ENCODE measurements at places on chromosomes 4 and X.

GRCh38 chrX:13007519-13008188 lies 32.7 kb downstream of the TMSB4X start:
- DNase-seq: no peak

- no peak for DNase-seq
Observed at GRCh38 chr4:116551806-116552205, 533.6 kb downstream of the TRAM1L1 start.

DNA sequence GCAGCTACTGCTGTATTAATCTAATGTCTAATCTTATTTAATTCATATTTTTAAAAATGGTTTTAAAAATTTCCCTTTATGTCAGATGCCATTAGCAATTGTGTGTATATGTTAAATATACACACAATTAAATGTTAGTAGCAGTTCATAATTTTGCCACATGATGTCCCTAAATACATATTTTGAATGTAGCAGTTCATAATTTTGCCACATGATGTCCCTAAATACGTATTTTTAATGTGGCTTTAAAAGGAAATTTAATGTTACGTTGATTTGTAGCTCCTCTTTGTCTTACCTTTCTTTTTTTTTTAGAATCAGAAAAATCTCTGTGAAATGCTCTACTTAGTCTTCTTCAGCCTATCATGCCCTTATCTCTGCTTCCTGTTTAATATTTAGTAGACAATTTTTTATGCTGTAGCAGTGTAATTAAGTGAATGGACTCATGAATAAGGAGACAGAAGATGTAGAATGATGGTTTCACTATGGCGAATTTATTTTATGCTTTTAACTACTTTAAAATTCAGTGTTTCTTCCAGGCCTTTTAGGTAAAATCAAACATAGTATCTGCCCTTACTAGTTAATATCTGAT lies 26.1 kb downstream of the RBM46 start:
- no peak for DNase-seq

DNA sequence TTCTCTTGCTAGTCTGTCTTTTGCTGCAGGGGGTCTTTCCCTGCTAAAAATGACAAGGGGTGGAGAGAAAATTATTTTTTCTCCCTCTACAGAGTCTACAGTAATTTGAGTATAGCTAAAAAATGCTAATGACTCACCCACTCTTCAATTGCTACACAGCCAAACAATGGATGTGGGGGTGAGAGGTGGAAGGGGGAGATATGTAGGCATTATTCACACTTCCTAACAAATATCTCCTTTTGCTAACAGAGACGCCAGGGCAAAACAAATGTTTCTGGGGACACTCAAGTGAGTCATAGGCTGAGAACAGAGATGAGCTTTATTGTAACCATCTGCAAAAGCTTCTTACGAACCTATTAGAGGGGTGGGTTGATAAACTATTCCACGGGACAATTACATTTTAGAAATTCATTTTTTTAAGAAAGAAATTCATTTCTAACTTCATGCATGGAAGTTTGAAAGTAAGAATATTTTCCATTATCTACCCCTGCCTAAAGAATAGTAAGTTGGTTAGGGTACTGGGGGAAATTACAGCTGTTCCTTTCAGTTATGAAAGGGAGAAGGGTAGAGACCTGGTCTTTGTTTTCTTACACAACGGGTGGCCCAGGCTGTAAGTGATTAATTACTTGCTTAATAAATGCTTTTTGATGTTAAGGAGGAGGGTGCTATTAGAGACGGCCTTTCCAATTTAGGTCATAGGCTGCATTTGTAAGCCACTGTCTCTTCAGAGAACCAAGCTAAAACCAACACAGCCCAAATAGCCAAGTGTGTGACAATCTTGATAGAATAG lies 12.8 kb downstream of the SCD5 start:
- no peak for DNase-seq

- no peak for DNase-seq
Observed at GRCh38 chr4:90403781-90404180, 276.6 kb downstream of the CCSER1 start.

DNA sequence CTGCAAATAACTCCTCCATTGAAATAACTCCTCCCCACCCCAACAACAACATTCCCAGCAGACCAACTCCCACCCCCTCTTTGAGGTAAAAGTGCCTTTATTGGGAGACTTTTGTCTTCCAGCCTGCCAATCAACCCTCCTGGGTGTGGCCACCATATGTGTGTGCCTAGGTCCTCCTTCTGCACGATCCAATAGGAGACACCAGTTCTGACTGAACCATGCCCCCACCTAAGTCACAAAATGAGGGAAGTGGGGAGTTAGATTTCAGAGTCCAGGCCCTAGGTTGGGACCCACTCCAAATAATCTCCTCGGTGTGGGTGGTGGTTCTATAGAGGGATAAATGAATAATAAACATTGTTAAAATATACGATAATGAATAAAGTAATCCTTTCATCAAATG lies 3.0 kb downstream of the PLP2 start:
- no peak for DNase-seq

DNA sequence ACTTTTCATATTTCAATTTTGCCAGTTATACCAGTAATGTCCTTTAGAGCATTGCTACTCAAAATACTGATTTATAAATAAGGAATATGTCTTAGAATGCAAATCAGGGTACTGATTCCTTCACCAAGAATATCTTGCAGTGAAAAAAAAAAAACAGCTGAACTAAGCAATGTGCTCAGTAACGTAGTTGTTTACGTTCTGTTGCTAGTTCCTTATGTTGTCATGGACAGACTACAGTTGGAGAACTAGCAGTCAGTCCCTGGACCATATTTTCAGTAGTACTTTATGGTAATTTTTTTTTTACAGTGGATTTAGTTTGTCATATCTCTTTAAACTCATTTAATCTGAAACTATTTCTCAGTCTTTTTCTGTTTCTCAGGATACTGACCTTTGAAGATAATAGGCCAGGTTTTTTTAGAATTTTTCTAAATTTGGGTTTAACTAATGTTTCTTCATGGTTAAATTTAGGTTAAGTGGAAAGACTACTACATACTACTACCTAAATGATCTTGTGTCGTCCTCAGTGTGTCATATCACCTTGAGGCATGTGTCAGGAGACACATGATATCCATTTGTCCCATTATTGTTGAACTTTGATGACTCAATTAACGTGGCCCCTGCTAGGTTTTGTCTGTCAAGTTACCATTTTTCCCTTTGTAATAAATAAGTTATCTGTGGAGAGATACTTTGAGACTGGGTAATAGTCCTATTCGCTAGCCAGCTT lies 21.0 kb downstream of the SMARCAD1 start:
- DNase-seq: no peak

GRCh38 chr4:111263836-111264235 lies 641.0 kb upstream of the PITX2 start:
- no peak for DNase-seq

DNA sequence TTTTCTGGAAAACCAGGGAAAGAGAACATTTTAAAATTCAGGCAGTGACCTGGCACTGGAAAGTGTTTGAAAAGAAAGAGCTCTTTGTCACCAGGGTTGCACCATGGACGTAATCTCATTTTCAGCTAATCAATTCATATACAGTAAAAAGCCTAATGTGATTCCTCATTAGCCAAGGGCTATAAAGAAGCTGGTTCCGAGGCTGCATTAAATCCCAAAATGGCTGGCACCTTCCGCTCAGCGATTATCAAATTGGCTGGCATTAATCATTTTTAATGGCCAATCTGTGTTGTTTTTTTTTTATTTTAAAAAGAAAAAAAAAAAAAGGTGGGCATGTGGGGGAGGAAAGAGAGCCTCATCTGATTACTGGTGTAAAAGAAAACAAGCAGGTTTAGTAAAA lies 341.4 kb downstream of the RAB28 start:
- no peak for DNase-seq

DNA sequence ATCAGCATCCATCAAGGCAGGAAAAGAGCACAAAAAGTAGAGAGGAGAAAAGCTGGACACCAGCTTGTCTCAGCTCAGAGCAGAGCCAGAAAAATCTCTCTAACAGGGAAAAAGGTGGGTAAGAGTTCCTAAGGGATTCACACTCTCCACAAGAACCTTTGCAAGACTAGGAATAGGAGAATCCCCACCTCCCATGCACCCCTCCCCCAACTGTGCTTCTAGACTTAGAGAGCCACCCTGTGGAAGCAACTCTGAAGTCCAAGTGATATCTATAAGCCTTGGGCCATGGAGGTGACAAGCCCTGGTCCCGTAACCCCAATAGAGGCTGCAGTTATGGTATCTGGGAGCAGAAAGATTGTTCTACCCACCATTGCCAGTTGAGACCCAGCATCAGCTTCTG lies 267.6 kb upstream of the MTMR8 start:
- DNase-seq: no peak

DNA sequence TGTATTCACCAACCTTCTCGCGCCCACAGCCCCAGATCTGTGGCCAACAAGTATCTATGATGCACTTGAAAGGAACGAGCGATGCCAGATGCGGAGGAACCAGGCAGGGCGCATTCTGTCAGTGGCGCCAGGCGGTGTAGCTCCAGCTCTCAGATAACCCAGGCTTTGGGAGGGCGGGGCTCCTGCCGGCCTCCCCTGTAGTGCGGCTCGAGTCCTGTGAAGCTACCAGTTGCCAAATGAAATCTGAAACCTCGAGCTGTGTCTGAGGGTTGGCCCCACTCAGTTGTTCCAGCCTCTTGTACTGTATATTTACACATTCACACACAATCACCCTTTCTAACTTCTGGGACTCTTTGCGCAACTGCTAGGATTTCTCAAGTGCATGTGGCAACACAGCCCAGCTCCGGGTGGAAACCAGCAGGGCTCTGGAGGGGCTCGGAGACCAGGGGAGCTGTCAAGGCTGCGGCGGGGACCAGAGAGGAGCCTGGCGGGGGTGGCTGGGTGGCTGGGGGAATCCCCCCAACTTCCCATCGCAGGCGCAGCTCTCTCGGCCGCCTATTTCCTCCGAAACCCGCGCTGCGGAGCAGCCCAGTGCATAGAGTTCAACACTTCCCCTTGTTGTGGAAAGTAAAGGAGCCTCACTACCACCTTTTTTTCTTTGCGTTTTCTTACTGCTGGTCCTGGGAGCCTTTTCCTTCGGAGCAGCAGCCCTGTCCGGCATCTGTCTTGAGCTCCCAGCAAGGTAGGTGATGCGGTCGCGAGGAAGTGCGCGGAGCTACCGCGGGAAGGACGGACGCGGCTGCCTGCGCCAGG lies at the start of gene ARHGAP24:
TSS of gene ARHGAP24 (plus strand) at position 333 of the 813 bp plus-strand sequence.
- DNase-seq: no peak

GRCh38 chrX:129798888-129799287 lies 19.1 kb downstream of the SASH3 start:
- DNase-seq: no peak

DNA sequence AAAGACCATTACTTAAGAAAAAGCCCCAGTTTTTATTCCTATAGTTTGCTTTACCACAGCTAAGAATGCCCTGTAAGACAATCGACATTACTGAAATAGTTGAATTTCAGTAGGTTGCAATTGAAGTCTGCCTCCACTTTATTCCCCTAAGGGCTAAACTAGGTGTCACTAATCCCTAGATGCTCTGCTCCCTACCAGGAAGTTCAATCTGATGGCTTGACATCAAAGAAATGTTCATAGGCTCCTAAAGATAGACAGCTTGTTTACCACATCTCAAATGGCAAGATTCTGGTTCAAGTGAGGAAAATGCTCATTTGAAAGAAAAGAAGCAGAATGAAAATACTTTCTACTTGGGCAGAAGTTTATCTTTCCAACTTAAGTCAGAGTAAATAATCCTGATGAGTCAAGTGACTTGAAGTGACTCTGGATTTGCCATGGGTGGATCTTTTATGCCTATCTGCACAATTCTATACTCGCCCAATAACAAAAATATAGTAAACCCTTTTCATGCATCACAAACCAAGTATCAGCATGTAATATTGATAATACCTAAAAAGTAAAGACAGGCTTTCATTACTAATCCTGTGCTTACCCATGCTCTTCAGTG lies 117.2 kb downstream of the SH3RF1 start:
- DNase-seq: no peak

Measured in amygdala (tissue), 56 donors.